ENCODE measurements at places on chromosomes 6 and 20. TPM values are rescaled to one million over a fixed set of nuclear protein-coding genes. Genes with fewer than 3 reads are reported as not detected.

DNA sequence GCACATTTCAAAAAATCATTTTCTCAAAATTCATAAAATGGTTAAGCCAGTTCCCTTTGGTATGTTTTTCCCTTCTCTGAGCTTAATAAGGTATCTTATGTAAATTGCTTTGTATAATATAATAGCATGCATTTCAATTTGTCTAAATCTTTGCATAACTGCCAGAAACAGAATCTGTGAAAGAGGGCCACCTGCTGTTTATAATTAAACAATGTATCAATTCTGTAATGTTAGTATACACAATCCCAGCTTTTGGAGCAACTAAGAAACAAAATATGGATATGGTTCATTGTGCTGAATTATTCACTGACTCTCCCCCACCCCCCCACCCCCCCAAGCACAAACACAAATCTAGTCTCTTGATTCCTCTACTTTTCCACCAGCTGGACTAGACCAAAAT, 54.8 kb downstream of the GPX5 start:
- no peak for DNase-seq
- H3K27ac ChIP-seq, result no peak overlapping the region
- H3K27me3 ChIP-seq, result peaks cover 54% of the 10 kb centered on the region
- peaks cover 2% of the 10 kb centered on the region for H3K36me3 ChIP-seq
- no peak overlapping the region for H3K4me3 ChIP-seq

DNA sequence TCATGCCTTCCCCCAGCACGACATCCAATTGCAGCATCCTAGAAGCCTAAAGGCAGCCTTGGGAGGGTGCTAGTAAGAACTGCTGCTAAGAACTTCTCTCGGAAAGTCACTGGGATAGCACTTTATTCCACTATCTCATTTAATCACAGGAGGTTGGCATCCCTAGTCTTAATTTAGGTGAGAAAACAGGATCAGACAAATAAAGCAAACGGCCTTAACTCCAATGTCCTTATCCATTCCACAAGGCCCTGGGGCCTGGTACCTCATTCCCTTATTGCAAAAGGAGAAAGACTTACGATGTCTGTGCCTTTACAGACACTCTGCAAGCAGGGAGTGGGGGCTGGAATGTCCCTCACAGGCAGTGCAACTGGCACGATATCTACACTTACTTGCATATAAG, 60.7 kb downstream of the BFSP1 start:
- no peak for DNase-seq
- H3K4me1 ChIP-seq, result no peaks in the 10 kb centered on the region
- H3K36me3 ChIP-seq, result no peaks in the 10 kb centered on the region
- H3K27me3 ChIP-seq, result peaks cover 23% of the 10 kb centered on the region
- H3K27ac ChIP-seq, result no peak overlapping the region
- no peak overlapping the region for H3K4me3 ChIP-seq

- H3K27me3 ChIP-seq, result no peaks in the 10 kb centered on the region
- H3K4me1 ChIP-seq, result peaks cover 2% of the 10 kb centered on the region
- H3K27ac ChIP-seq, result no peak overlapping the region
- no peak for DNase-seq
- H3K36me3 ChIP-seq, result no peaks in the 10 kb centered on the region
- no peak overlapping the region for H3K4me3 ChIP-seq
These were observed 334.9 kb downstream of the TAF4 start for GRCh38 chr20:61730631-61731362.

GRCh38 chr6:42047213-42047590, 3.1 kb upstream of the TAF8 start:
- H3K27ac ChIP-seq, result peak overlapping the region; percentile 95
- no peak for DNase-seq

GRCh38 chr20:19652591-19653026, 105.4 kb upstream of the RIN2 start:
- no peaks in the 10 kb centered on the region for H3K36me3 ChIP-seq
- H3K4me3 ChIP-seq, result no peak overlapping the region
- H3K4me1 ChIP-seq, result peaks cover 5% of the 10 kb centered on the region
- no peak for DNase-seq

The SH3BGRL2 gene
- 2.1 TPM for total RNA-seq

The E2F1 gene
- total RNA-seq, result 11.5 TPM

DNA sequence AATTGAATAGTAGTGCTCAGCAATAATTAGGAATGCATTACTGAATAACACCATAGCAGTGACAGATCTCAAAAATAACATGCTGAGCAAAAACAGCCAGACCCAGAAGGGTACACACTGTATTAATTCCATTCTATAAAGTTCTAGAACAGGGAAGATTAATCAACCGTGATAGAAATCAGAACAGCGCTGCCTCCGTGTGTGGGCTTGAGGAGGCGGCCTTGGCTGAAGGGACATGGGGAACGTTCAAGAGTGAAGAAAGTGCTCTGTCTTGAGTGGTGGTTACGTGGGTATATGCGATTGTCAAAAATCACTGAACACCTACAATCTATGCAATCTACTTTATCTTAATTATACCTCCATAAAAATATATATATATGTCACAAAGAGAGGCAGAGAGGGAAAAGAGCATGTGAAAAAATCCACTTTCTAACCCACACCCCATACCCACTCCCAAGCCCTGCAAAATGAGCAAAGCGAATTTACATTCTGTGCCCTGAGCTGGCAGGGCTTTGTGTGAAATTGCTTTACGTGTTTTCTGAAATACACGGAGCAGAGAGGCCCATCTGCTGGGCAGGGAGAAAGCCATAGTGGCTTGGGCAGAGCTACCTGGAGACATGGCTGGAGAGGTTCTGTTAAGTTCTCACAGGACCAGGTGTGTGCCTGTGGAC, 74.4 kb downstream of the NFATC2 start:
- H3K36me3 ChIP-seq, result peaks cover 11% of the 10 kb centered on the region
- H3K27me3 ChIP-seq, result no peaks in the 10 kb centered on the region
- peaks cover 40% of the 10 kb centered on the region for H3K4me1 ChIP-seq
- DNase-seq, result no peak
- H3K4me3 ChIP-seq, result no peak overlapping the region

The LY86 gene
- total RNA-seq, result 0.73 TPM

- no peaks in the 10 kb centered on the region for H3K4me1 ChIP-seq
- H3K36me3 ChIP-seq, result peaks cover 3% of the 10 kb centered on the region
- no peak for DNase-seq
- H3K27ac ChIP-seq, result no peak overlapping the region
- H3K27me3 ChIP-seq, result peaks cover 59% of the 10 kb centered on the region
- no peak overlapping the region for H3K4me3 ChIP-seq
These were observed 78.7 kb downstream of the BFSP1 start for GRCh38 chr20:17452441-17452840.

The EYS gene
- total RNA-seq, result not detected

- no peak overlapping the region for H3K27ac ChIP-seq
- DNase-seq, result no peak
- no peak overlapping the region for H3K4me3 ChIP-seq
These were observed 87.0 kb upstream of the B3GAT2 start for GRCh38 chr6:71043902-71044301.

DNA sequence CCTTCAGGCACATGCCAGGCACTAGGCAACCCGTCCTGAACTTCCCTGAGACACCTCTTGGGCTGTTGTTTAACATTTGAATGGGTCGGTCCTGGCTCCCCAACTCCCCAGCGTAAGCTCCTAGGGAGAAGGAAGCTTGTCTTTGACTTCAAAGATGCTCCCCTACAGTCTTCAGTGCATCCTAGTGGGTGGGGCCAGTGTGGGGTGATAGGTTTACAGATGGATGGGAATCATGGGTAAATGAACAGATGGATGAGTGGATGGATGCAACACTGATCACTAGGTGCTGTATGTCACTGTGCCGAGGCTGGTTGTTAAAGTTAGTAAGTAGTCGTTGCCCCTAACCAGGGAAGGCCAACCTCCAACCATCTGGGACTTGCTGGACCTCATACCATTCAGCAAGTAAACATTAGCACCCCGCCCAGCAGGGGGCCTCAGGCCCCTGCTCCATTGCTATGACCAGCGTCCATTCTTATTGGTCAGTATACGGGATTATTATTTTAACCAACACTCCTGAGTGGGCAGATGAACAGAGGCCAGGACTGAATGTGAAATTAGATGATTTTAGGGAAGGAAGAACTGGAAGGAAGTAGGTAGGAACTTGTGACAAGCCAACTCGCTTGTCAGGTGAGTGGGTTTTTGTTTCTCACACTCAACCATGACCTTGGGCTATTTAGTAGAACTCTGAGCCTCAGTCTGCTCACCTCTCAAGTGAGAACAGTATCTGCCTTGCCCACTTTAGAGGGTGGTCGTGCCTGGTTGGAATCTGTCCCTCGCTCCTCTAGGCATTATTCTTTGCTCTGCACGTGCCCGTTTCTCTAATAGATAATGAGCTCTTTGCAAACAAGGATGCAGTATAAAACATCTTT, 82.9 kb upstream of the FOXP4 start:
- no peak overlapping the region for H3K27ac ChIP-seq
- H3K27me3 ChIP-seq, result peaks cover 75% of the 10 kb centered on the region
- peaks cover 7% of the 10 kb centered on the region for H3K36me3 ChIP-seq
- no peak for DNase-seq
- no peak overlapping the region for H3K4me3 ChIP-seq
- H3K4me1 ChIP-seq, result peaks cover 12% of the 10 kb centered on the region

The FBXO9 gene
- 68.6 TPM for total RNA-seq

DNA sequence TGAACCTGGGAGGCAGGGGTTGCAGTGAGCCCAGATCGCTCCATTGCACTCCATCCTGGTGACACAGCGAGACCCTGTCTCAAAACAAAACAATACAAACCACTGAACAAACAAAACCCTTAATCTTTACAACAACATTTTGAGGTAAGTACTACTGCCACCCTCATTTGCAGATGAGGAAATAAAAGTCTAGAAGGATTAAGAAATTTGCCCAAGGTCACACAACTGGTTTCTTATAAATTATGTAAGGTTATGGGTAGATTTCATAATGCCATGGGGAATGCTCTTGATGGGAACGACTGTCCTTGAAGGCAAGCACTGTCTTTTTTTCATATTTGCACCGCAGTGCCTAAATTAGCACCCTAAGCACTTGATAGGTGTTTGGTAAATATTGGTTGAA, 13.8 kb upstream of the B4GALT5 start:
- peaks cover 2% of the 10 kb centered on the region for H3K36me3 ChIP-seq
- H3K4me3 ChIP-seq, result no peak overlapping the region
- no peak for DNase-seq
- H3K4me1 ChIP-seq, result peaks cover 17% of the 10 kb centered on the region
- H3K27ac ChIP-seq, result no peak overlapping the region
- peaks cover 6% of the 10 kb centered on the region for H3K27me3 ChIP-seq

DNA sequence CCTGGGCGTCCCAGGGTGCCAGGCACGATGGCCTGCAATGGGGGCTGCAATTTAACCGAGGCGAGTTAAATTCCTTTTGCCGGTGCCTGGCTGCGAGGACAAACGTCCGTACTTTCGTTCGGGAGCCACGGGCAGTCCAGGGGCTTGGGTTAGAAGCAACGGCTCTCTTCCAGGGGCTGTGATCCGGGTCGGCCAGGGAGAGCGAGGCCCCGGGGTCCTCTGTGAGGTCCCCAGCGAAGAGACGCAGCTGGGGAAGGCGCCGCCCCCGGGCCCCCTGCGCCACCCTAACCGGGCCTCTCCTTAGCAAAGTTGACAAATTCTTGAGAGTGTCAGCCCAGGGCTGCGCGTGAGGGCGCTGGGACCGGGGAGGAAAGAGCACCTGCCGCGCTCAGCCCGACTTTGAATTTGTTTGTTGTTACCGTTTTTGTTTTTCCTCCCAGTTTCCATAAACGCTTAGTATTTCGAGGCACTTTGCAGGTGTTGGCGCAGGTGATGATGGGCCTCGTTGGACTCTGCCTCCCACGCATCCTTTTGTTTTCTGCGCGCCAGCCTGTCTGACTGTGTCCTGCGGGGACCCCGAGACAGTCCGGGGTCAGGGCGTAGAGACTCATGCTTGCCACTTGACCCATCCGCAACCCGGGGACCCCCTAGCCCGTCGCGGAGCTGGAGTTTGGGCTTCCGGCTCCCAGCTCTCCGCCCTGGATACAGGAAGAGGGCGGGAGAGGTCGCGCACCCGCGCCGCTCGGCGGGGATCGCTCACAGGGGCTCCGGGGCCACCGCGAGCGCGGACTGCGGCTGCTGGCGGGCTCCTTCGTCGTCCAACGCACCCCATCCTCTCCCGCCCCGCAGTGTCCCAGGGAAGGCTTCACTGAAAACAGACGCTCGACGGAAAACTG, 5.8 kb downstream of the OLIG3 start:
- H3K27ac ChIP-seq, result peak overlapping the region; percentile 19
- peak overlapping the region; percentile 70 for H3K4me3 ChIP-seq
- H3K36me3 ChIP-seq, result peaks cover 7% of the 10 kb centered on the region
- peaks cover 90% of the 10 kb centered on the region for H3K27me3 ChIP-seq

GRCh38 chr6:127471379-127472255, 12.4 kb upstream of the KIAA0408 start:
- no peaks in the 10 kb centered on the region for H3K27me3 ChIP-seq
- no peak overlapping the region for H3K4me3 ChIP-seq
- peaks cover 12% of the 10 kb centered on the region for H3K36me3 ChIP-seq
- peaks cover 2% of the 10 kb centered on the region for H3K4me1 ChIP-seq

DNA sequence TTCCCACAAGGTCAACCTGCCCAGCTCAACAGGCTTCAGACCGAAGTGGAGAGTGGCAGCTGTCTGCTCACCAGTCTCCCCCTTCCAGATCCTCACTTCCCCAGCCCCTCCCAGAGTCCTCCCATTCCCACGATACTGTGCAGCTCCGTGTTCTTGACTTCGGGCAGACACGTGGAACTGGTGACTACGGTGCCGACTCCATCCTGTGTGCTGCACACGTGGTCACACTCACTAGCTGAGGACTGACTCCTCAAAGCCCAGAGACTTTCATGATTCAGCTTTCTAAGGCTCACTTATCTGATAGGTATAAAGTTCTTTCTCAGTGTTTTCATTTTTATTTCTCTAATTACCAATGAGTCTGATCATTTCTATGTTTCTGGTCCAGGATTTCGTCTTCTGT, 32.4 kb downstream of the GABRR2 start:
- no peak overlapping the region for H3K4me3 ChIP-seq
- DNase-seq, result no peak
- no peaks in the 10 kb centered on the region for H3K36me3 ChIP-seq
- no peak overlapping the region for H3K27ac ChIP-seq

DNA sequence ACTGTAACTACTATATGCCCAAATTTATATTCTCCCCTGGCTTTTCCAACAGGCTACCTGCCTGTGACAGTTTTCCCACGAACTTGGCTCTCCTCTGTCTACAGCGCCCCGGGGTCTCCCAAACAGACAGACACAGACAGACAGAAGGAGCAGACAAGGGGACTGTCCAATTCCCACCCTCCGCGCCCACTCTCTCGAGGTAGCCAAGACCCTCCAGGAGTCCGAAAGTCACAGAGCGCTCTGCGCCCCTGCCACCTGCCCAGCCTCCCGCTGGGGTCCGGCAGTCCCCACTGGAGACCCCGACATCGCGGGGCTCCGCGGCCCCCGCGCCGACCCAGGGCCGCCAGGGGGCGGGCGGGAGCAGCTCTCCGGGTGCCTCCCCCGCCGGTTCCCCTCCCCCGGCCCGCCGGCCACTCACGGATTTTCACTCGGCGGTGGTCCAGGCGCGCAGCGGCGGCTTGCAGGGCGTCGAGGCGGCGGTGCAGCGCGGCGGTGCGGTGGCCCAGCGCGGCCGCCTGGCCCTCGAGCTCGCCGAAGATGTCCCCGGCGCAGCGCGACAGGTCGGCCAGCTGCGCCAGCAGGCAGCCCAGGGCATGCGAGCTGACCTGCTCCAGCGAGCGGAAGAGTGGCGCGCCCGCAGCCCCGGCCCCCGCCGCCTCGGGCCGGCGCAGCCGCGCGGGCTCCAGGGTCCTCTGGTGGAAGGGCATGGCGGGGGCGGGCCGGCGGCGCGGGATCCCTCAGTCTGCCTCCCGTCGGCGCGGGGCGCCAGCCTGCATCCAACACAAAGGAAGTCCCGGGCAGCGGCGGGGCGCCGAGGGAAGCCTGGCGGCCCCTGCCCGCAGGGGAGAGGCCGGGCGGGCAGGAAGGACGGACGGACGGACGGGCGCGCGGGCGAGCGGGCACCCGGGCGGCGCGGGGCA, 81.3 kb upstream of the CCDC28A start:
- no peak overlapping the region for H3K27ac ChIP-seq
- H3K36me3 ChIP-seq, result no peaks in the 10 kb centered on the region
- peak overlapping the region; percentile 91 for H3K4me3 ChIP-seq
- peaks cover 9% of the 10 kb centered on the region for H3K4me1 ChIP-seq
- peaks cover 18% of the 10 kb centered on the region for H3K27me3 ChIP-seq

Data from T-helper 17 cell (primary cell).